ENCODE measurements at places on chromosomes 1 and 21.

DNA sequence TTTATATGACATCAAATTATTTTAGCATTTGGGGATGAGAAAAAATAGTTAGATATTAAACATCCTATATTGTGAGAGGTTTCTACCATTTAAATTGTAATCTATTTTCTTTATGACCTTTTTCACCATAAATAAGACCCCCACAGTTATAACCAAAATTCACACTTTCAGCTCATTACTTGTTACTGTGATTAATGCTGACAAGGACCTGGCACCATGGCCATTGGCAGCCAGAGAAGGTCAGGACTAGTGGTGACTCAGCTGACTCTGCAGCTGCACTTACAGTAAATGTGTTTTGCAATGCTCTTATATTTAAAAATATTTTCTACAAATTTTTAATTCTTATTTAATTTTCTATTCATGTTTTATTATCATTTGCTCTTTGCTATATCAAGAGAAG, 133.3 kb upstream of the C1orf105 start:
- DNase-seq: peak; percentile 78

- DNase-seq: no peak
Observed at GRCh38 chr1:172112576-172112975, 271.3 kb downstream of the DNM3 start.

GRCh38 chr1:14326857-14327256, 271.6 kb upstream of the KAZN start:
- no peak for DNase-seq

- no peak for DNase-seq
Observed at GRCh38 chr1:46058936-46059335, 73.5 kb downstream of the PIK3R3 start.

- DNase-seq: no peak
Observed at GRCh38 chr1:151714820-151715725, 1.5 kb downstream of the CELF3 start.

DNA sequence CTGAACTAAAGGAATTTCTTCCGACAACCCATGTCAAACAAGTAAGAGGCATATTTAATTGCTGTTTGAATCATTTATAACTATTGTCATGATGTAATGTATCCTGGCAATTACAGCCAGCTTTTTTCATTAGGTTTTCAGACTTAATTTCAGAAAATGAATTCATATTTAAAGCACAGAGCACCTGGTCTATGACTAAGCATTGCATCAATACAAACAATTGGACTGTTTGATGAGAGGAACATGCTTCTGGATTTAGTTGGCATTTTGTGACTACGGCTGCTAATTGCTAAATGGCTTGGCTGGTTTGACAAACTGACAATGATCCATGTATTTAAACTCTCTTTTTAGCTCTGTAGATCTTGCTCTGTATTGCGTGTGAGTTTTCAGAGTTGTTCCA, 853.4 kb downstream of the NCAM2 start:
- DNase-seq: no peak

- no peak for DNase-seq
Observed at GRCh38 chr1:86748622-86749373, 44.4 kb downstream of the SH3GLB1 start.

- DNase-seq: no peak
Observed at GRCh38 chr1:96331596-96331995, 390.0 kb upstream of the PTBP2 start.

- DNase-seq: no peak
Observed at GRCh38 chr1:246805135-246805716, 81.0 kb downstream of the SCCPDH start.

- DNase-seq: no peak
Observed at GRCh38 chr1:171715813-171716251, 26.0 kb downstream of the VAMP4 start.

DNA sequence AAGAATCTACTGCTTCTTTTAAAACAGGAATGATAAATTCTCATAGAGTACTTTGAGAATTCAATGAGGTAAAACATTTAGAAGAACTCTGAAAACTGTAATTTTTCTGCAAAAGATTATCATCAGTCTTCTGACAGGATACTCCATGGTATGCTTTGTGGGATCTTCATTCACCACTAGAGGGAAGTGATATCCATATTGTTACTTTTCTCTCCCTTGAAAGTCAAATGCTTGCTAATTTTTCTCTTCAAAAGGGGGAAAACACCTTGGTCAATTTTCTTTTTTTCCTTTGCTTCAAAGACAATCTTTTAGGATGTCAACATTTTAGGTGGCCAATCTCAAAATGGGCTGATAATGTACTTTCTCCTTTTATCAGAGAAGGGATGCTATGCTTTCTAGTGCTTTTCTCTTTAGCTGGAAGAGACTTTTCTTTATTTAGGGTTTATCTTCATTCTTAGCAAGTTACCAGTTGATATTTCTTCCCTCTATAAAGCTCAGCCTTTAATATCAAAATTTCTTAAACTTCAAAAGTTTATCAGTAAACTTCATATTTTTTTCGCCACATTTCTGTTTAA, 95.5 kb downstream of the NEGR1 start:
- DNase-seq: no peak

- DNase-seq: no peak
Observed at GRCh38 chr1:64826991-64827390, 82.1 kb downstream of the RAVER2 start.

- no peak for DNase-seq
Observed at GRCh38 chr1:179510038-179510437, 65.7 kb downstream of the NPHS2 start.

DNA sequence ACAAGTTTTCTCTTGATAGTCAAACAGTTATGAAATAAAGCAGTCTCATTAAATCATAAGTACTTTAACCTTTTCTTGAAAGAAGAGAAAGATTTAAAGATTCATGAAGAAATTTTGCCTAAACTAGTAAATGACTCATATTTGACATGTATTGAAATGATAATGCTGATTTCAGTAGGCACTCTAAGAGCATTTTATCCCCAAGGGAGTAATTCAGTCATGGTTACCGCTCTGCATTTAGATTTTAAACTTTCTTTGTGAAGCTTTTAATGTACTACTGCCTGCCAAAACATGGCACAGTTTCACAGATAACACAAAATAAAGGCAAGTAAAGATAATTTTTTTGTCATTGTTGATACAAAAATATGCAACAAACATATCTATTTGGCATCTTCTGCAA, 6.8 kb downstream of the USH2A start:
- DNase-seq: no peak

DNA sequence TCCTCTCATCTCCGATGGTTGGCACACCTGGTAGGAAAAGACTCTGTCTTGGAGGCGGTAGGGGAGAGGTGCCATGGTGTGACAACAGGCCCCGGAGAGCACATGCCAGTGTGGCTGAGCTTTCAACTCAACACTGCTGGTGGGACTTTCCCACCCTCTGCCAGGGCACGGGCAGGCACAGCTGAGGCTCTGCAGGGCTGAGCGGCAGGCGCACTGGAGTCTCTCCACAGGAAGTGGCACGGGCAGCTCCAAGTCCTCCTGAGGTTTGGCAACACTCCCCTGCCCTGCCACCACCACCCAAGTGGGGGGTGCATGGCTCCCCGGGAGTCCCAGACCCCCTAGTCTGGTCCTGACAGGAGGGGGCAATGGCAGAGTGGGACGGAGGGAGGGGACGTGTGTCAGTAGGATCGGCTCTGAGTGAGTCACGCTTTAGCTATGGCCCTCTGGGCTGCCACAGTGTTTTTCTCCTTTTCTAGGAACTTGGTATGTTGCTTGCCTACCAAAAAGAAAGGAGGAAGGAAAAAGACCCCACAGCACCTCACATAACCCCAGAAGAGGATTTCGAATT, 27.3 kb upstream of the EVA1B start:
- DNase-seq: peak; percentile 47

- no peak for DNase-seq
Observed at GRCh38 chr21:35377505-35378090, 328.5 kb upstream of the RUNX1 start.

DNA sequence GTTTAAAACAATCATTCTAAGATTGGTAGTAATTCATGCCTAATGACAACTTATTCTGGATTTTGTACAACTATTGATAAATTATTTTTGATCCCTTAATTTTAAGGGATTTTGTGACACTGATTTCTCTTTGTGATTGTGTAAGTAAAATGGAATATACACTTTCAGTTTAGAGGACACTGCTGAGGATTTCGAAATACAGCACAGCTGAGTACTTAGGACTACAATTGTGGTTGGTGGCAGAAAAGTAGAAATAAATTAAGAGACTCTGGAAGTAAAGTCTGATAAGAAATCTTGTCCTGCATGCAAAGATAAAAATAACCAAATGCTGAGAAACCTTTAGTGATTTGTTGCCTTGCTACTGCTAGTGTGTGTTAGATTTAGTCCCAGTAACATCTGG, 40.0 kb downstream of the TYW3 start:
- no peak for DNase-seq

Measured in stromal cell of bone marrow (primary cell).